ENCODE measurements at places on chromosomes 1 and 21.

DNA sequence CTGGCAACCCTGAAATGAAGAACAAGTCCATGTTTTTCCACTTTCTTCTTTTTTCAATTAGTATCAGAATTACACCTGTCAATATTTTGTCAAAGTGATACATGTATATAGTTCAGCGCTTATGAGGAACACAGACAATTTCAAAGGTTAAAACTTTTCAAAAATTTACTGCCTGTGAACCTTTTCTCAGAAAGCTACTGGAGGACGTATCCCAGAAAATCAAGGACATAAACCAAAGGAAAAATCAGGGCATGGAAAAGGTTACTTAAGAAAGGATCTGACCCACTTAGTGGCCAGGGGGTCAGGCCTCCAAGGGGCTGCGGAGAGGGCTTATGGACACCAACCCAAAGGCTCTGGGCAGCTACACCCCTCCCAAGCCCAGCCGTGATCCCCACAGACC, 81.1 kb upstream of the ACTRT2 start:
- no peak for DNase-seq

DNA sequence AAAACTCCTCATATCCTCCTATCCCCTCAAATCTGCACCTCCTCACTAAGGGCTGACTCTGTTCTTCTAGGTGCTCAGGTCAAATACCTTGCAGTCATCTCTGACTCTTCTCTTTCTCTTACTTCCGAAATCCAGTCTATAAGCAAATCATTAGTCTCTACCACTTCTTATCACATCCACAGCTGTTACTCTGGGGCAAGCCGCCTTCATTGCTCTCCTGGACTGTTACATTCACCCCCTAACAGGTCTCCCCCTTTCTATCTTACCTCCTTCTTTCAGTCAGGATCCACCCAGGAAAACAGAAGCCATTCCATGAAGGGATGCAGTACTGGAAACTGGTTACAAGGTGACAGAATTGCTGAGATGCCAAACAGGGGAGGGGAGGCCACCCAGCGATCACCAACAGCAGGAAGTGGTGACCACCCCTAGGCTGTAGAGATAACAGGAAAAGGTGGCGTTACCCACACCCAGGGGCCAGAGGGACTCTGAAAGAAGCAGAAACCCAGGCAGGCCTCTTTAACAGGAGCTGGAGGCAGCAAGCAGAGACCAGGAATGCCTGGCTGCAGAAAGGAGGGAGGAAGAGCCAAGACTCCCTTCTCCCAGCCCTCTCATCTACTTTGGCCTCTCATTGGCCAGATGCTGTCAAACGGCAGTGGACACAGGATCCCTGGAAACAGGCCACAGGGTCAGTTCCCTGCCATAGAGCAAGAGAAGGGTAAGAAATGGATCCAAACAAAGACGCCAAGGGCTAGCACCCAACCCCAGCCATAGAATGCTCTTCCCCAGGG, 55.5 kb upstream of the FOXO6 start:
- DNase-seq: no peak

- DNase-seq: peak; percentile 31
Observed at GRCh38 chr1:60425528-60425927, 352.0 kb upstream of the C1orf87 start.

GRCh38 chr1:230753586-230754251, 6.5 kb downstream of the CAPN9 start:
- peak; percentile 28 for DNase-seq

- DNase-seq: peak; percentile 21
Observed at GRCh38 chr1:185156288-185156853, 382 bp downstream of the TRMT1L start.

DNA sequence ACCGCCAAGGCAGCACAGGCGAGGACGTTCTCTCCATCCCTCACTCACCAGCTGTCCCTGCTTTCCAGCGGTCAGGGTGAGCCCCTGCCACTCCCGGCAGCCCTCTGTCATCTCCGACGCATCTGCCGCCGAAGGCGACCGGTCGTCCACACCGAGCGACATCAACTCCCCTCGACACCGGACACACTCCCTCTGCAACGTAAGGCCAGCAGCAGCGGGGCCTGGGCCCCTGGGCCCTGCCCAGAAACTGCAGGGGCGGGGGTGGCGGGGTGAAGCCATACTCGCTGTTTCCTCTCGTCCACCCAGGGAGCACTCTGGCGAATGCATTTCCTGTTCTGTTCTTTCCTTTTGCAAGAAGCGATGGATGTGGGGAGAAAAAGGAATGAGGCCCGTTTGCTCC, 93.4 kb upstream of the TMEM51 start:
- no peak for DNase-seq

DNA sequence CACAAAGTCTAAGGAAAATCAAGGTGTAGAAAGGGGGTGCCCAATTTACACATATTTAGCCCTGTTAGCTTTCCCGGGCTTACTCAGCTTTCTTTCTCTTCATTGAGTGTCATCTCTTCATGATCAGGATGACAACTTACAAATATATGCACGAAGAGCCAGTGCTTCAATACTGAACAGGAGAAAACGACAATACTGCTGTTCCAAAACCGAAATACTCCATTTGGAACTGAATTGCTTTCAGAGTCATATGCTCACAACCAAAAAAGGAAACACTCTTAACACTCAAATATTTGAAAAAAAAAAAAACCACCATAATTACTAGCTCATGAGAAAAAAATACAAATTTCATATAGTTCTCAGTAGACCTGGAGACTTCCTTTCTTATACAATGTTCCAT, 272.1 kb upstream of the DUSP10 start:
- no peak for DNase-seq

DNA sequence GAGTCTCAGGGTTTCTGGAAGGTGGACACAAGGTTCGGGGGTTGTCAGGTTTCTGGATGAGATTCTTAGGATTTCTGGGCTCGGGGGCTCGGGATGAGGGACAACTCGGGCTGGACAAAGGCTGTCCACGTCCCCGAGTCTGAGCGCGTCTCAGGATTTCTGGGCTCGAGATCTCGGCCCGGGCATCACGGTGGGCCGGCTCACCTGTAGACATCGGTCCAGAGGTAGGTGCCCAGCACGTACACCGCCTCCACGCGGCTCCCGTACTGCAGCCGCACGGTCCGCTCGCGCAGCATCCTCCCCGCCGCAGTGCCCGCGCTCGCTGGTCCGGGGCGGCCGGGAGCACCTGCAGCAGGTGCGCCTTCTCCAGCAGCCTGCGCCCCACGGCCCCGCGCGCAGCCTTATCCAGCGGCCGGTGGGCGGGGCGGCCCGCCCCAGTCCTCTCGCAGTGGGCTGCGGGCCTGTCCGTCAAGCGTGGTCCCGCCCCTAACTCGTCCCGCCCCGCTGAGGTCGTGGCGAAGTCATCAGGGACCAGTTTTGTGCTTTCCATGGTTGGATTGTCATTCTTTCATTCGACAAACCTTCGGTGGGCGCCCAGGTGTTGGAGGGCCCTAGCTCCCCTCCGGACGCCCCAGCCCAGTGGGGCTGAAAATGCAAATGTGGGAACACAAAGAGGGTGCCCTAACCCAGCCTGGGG, at the start of gene PADI2:
TSS of gene PADI2 (minus strand) at position 376 of the 697 bp plus-strand sequence. CDS start at position 296, 80 bp downstream.
- peak; percentile 40 for DNase-seq

GRCh38 chr1:202807926-202808757, at the start of gene KDM5B:
Gene KDM5B (minus strand): TSS chr1:202808421. CDS start chr1:202808305, 116 bp downstream.
- peak; percentile 76 for DNase-seq

- no peak for DNase-seq
Observed at GRCh38 chr1:143721024-143721373, 250.8 kb downstream of the FAM72C start.

DNA sequence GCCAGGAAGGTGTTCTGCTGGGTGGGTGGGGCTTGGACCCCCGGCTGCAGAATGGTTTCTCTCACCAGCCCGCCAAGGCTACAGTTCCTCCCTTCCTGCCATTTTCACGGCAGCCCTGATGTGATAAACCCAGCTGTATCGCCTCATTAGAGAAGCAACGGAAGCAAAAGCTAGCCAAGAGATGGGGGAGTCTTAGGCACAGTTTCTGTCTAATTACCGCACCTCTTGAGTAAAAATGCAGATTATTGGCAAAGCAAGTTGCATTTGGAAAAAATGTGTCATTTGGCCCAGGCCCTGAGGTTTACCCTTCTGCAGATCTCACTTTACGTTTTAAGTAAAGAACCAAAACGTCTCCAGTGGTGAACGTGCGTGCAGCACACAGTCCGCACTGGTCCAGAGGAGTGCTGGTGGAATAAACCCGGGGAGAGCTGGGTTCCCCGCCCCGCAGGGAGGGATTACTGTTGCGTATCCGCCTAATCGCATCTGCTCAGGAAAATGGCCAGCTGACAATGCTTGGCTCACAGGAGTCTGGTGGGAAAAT, 109.9 kb downstream of the GALNT2 start:
- no peak for DNase-seq

GRCh38 chr1:194394676-194395075, 1208.3 kb upstream of the B3GALT2 start:
- no peak for DNase-seq

GRCh38 chr1:65084066-65084465, 63.9 kb upstream of the AK4 start:
- DNase-seq: no peak

- no peak for DNase-seq
Observed at GRCh38 chr1:228365271-228366061, 41.2 kb downstream of the TRIM11 start.

DNA sequence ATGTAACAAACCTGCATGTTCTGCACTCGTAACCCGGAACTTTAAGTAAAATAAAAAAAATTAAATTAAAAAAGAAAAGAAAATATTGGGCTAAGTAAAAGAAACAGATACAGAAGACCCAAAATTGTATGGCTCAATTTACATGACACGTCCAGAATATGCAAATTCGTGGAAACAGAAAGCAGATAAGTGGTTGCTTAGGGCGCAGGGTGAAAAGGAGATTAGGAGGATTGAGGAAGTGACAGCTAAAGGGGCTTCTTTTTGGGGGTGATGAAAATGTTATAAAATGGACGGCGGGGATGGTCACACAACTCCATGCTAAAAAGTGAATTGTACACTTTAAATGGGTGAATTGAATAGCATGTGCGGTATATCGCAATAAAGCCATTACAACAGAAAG, 27.4 kb upstream of the ZBTB21 start:
- DNase-seq: no peak

DNA sequence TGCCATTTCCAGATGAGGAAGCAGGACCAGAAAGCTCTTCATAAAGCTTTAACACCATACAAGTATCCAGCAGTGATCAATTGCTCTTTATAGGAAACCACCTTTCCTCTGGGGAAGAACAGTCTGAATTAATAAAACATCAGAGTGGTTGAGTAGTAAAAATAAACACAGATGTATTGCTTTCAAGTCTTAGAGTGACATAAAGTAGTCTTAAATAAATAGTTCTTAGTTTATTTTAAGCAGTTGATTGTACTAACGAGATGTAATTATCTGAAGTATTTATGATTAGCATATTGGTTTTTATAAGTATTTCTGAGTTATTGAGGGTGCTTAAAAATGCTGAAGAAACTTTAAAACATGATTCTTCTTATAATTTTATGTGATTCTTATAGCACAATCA, 67.0 kb downstream of the PRKAA2 start:
- no peak for DNase-seq

- DNase-seq: no peak
Observed at GRCh38 chr1:6961289-6961688, 176.0 kb downstream of the CAMTA1 start.

DNA sequence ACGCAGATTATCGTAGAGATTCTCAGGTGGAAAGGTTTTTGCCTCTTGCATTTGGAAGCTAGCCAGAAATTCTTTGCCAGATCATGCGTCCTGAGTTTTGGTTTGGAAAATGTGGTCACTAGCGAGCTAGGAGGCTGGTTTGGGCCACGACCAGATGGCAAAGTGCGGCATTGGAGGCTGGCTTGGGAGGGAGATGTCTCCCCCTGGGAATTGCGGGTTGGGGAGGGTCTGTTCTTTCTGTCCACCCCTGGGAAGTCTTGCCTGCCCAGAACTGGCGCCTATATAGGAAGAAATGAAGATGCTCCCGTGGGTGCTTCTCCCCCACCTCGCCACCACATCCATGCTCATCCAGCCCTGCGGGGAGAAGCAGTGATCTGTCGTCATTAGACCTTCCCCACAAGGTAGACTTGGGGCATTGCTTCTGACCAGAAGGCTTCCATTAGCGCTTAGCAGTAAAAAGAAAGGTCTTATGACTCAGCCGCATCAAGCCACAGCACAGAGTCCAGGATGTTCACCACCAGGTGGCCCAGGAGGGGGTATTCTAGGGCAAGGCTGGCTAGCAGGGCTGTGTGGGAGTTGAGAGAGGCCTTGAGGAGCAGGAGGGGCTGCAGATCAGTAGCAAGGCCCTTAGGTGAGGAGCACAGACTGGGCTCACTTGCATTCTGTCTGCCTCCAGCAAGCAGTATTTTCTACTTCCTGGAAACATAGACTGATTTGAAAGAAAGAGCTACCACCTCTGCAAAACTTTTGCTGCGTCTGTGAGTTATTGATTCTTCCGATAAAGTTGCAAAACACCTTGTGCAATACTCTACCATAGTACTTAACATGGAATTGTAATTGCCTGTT, 1.5 kb upstream of the PTP4A2 start:
- peak; percentile 95 for DNase-seq

GRCh38 chr1:221558396-221558795, 183.5 kb downstream of the DUSP10 start:
- DNase-seq: no peak

GRCh38 chr1:174797398-174797797, 202.3 kb upstream of the CACYBP start:
- DNase-seq: no peak

GRCh38 chr1:55997536-55997935, 581.8 kb downstream of the PLPP3 start:
- DNase-seq: no peak

GRCh38 chr1:225654277-225654597, 1.3 kb upstream of the ENAH start:
- no peak for DNase-seq

GRCh38 chr1:94119796-94120569, 965 bp downstream of the ABCA4 start:
- DNase-seq: peak; percentile 53

GRCh38 chr21:38306433-38307141, 49.8 kb downstream of the KCNJ15 start:
- peak; percentile 100 for DNase-seq

DNA sequence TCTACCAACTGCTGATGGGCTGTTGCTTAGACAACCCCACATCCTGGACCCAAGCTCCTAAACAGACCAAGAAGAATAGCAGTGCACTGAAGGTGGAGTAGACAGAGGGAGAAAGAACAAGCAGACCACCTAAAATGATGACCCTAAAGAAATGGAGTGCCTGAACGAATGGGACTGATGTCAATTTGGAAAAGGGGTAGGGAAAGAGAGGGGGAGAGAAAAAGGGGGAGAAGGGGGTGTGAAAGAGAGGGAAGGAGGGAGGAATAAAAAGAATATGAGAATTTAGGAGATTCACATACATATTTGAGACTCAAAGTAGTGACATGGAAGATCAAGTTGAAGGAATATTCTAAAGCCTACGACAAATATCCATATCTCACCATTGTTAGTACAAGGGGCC, 144.4 kb upstream of the DUSP10 start:
- no peak for DNase-seq

GRCh38 chr1:230567221-230567575, 75.1 kb upstream of the COG2 start:
- no peak for DNase-seq

DNA sequence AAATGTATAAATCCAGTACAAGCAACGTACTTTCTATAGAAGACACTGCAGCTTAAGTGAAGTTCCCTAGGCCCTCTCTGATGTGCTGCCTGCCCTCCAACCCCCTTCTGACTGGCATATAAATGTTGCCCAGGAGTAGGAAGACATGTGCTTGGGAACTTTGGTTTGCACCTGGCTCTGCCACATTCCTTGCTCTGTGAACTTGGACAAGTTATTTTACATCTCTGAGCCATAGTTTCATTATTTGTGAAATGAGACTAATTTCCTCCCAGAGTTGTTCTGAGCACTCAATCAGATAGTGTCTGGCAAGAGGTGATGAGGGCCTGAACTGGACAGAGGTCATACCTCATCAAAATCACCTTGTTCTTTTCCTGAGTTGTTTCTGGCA, 3.5 kb upstream of the PHC2 start:
- DNase-seq: no peak
